Dermis blood vessel endothelial cell (primary cell): ENCODE measurements at places on chromosomes 4 and X.

DNA sequence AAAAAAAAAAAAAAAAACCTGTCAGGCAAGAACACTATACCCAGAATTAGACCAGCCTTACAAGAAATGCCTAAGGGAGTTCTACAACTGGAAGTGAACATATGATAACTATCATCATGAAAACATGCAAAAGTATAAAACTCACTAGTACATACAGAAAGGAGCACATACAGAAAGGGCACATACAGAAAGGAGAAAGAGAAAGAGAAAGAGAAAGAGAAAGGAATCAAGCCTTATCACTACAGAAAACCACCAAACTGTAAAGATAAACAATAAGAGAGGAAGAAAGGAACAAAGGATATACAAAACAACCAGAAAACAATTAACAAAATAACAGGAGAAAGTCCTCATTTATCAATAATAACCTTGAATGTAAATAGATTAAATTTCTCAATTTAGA lies 50.4 kb downstream of the PHKA1 start:
- DNase-seq, result no peak

GRCh38 chrX:37825215-37825842 lies 22.0 kb downstream of the DYNLT3 start:
- peak; percentile 56 for DNase-seq

DNA sequence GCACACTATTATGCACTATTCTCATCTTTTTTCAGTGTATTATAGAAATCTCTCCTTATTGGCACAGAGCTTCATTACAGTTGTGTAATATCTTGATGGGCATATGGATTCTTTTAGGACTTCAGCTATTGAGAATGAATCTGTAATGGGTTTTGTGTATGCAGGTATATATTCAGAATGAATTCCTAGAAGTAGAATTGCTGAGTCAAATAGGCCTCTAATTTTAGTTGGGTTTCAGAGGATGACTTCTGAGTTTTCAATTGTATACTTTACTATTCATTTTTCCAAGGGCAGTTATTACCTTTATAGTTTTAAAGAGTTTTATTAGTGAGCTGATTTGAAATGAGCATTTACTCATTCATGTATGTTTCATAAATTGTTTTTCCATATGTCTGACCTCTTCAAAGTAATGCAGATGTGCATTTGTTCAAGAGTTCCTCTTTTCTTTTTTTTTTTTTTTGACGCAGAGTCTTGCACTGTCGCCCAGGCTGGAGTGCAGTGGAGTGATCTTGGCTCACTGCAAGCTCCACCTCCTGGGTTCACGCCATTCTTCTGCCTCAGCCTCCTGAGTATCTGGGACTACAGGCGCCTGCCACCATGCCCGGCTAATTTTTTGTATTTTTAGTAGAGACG lies 19.5 kb downstream of the CASP6 start:
- DNase-seq, result no peak

DNA sequence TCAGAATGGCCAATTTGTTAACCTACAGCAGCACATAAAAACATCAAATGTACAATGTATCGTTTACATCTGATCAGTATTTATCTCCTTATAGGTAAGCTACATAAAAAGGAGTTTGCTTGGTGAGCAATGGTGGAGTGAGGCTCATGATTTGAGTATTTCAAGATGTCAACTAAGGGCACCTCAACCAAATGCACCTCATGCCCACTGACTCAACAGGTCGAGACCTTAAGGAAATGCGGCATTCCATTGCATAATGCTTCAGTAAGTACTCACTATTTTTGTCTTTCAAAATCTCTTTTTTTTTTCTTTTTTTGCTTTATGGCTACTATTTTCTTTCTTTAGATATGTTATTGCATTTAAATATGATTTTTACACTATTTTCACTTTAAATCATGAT lies 181.0 kb upstream of the TLL1 start:
- DNase-seq, result peak; percentile 34

DNA sequence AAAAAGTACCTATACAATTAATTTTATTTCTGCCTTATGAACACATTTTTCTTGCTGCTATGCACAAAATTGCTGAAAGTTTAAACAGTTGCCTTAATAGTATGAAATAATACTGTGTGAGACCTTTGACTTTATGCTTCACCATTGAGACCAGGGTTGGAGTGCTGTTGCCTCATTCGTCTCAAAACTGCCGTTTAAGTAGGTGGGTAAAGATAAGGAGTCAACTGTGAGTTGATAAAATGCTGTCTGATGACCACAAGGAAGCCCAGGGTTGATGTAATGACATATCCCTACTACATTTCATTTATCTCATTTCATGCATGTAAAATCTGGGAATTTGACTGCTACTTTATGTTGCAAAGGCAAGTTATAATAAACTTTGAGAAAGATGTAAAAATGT lies 23.4 kb downstream of the STK26 start:
- DNase-seq, result no peak

GRCh38 chr4:107908377-107908776 lies 23.0 kb upstream of the CYP2U1 start:
- DNase-seq, result no peak

DNA sequence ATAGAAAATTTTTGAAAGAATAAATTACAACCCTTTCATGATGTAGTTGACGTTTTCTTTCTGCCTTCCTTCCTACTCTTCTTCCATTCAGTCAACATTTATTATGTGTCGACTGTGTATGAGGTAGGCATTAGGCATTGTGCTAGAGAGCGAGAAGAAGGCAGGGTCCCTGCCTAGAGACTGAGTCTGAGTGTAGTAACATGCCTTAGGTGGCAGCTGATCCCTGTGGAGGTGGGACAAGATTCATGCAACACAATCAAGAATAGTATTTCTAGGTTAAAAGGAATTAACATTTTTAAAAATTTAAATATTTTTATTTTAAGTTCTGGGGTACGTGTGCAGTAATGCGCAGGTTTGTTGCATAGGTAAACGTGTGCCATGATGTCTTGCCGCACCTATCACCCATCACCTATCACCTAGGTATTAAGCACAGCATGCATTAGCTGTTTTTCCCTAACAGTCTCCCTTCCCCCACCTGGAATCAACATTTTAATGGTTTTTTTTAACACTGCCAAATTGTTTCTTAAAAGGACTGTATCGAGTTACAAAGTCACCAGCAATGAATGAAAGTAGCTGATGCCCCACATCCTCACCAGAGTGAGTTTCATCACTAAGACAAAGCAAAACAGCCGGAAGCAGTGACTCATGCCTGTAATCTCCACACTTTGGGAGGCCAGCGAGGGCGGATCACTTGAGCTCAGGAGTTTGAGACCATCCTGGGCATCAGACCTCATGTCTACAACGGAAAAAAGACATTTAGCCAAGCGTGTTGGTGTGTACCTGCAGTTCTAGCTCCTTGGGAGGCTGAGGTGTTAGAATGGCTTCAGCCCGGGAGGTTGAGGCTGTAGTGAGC lies 84.0 kb downstream of the WWC2 start:
- peak; percentile 92 for DNase-seq

DNA sequence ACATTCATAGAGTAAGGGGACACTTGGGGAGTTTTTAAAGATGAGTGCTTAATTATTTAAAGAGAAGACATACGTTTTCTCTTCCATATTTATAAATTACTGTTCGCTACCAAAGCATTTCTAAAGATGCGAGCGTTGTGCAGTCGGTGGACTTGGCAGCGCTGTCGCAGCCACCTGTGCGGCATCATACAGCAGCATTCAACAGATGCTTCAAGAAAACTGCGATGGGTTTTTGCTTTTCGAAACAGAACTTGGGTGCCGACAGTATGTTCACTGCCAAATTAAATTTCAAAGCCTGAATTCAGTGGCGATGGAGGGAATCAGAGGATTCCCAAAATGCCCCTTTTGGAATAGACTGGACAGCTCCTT lies 1.6 kb upstream of the HTR2C start:
- no peak for DNase-seq

GRCh38 chr4:152643153-152644035 lies 36.4 kb downstream of the TMEM154 start:
- DNase-seq, result no peak

GRCh38 chr4:183968931-183969330 lies 63.8 kb downstream of the STOX2 start:
- DNase-seq, result no peak

GRCh38 chrX:69896046-69896445 lies 153.7 kb downstream of the AWAT2 start:
- DNase-seq, result no peak

DNA sequence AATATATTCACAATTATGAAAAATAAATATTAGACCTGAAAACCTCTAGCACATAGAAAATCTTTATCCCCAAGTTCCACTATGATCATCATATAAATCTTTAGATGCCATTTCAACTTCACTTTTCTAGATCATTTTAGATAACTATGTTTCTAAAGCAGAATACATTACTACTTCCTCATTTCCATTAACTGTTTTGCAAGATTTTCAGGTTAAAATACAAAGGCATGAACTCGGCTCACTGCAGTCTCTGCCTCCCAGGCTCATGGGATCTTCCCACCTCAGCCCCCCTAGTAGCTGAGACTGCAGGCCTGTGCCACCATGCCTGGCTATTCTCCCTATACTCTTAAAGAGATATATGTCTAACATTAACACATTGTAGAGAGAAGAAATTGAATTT lies 1365.9 kb upstream of the AGA start:
- DNase-seq, result no peak

DNA sequence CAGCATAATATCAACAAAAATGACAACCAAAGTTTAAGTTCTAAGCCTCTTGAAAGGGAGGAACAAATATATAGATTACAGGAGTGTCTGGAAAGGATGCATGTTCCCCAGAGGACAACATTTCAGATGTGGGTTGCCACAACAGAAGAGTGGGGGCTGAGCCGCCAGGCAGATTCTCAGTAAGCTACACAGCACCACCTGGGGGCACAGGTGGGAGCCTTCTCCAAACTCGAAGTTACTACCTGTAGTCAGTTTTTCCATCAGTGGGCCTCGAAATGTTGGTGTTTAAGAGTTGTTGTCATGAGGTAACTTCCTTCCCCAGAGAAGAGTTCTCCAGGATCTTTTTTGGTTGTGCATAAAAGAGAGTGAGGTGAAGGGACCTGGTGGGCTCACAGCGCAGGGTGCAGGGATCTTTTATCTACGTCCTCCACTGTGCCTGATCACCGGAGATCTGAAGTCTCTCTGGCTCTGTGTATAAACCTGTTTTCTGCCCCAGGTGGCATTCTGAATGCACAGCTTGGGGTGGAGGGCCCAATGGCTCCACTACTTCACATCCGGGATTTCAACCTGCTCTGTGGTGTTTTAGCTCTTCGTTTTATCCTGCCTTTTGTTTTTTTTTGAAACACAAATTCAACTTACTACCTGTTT lies 58.4 kb upstream of the STS start:
- peak; percentile 17 for DNase-seq

- DNase-seq, result peak; percentile 73
Measured at GRCh38 chrX:70033348-70034051, 16.2 kb downstream of the AWAT2 start.

DNA sequence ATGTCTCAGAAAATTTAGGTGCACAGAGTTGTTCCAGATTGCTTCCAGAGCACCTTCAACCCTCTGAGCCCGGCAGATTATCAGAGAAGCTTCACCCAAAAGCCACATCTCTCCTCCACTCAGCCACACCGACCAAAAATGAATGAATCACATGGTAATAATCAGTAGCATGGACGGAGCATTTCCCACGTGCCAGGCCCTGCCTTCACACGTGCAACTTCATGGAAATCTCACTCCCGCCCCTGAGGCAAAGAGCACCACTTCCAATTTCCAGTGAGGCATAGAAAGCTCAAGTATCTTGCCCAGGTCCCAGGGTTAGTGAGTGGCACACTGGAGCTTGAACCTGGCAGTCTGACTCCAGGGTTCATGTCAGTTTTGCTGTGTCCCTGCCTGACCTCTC lies 56.5 kb downstream of the RELL1 start:
- DNase-seq, result no peak

- no peak for DNase-seq
Measured at GRCh38 chr4:58935332-58935731, 1825.1 kb upstream of the IGFBP7 start.

DNA sequence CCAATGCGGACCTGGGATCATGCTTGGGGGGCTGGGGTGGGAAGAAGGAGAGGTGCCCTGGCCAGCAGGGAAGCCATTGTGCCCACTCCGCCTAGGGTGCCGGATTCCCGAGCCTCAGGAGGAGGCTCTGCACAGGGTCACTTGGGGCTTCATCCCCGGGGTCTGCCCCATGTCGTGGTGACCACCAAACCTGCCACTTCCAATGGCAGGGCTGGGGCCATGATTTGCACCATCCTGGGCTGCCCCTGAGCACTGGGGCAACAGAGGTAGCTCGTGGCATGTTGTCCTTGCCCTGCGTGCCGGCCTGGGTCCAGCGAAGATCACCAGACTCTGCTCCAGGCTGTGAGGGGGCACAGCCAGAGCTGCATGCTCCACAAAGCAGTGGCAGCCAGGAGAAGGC lies 71.4 kb upstream of the DCAF12L2 start:
- no peak for DNase-seq

GRCh38 chrX:148574237-148574973 lies 74.0 kb downstream of the AFF2 start:
- DNase-seq, result no peak

DNA sequence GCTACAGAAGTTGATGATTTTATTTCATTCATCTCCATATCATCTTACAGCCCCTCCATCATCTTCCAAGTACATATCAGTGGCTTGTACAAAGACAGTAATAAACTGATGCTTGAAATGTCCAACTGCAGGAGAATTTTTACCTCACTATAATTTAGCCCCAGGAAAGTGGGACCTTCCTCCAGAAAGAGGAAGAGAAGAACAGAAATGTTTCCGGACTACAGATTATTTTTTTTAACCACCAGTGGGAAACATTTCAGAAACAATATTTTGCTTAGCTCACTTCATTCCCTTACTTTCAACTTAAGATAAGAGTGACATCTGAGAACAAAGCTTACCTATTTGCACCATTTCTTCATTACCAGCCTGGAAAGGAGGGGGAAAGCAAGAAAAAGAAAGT lies 2.0 kb downstream of the ADAMTS3 start:
- no peak for DNase-seq

DNA sequence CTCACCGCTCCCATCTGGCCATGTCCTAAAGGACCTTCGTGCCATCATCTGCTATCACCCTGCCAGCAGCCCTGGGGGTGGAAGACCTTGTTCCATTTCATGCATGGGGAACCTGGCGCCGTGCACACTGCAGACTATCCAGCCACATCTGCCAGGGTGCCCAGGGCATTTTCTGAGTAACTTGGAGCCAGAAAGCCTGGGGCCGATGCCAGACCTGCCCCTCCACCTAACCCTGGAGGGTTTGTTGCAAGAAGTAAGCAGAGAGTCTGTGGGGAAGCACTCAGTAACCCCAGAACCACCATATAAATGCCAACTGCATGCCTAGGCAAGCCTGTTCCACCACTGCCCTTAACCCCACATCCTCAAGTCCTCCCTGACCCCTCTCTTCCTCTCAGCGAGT lies 7.3 kb downstream of the HAUS7 start:
- no peak for DNase-seq

GRCh38 chr4:158949099-158949498 lies 153.8 kb upstream of the RAPGEF2 start:
- DNase-seq, result peak; percentile 70

- DNase-seq, result no peak
Measured at GRCh38 chrX:48665991-48666390, 17.6 kb upstream of the WAS start.

- no peak for DNase-seq
Measured at GRCh38 chr4:39446483-39446841, 12.3 kb downstream of the RPL9 start.

- no peak for DNase-seq
Measured at GRCh38 chr4:126705266-126705665, 927.5 kb upstream of the INTU start.
